ENCODE measurements at places on chromosomes 16 and 17.

DNA sequence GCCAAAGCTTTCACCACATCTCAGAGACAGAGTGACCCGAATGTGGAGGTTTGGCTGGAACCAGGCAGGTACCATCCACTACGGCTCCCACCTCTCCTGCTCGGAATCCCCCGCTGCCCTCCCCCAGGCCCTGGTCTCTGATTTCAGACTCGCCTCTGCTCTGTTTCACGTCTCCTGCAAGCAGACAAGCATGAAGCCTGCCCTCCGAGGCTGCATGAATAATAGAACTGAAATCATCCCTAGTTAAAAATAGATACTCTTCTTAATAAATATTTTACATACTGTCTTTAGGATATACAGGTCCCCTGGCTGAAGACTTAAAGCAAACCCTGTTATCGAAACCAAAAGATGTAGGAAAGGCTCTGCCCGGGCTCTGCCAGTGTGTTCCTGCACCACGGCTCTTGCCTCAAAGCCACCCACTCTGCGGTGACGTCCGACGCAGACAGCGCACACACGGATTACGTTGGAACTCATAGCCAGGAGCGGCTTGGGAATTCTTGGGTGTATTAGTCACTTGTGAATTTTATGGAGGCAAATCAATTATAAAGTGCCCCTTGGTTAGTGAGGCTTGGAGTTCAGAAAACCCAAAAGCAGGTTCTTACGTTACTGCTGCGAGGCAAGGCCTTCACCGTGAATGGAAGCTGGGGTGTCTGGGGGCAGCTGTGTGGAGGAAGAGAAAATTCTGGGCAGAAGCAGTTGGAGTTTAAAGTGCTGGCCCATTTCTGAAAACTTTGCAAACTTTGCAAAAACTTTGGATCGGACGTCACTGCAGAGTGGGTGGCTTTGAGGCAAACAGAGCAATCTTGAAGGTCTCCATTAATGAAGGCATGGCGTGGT lies 25.6 kb upstream of the NPTX1 start:
- no peak for DNase-seq

DNA sequence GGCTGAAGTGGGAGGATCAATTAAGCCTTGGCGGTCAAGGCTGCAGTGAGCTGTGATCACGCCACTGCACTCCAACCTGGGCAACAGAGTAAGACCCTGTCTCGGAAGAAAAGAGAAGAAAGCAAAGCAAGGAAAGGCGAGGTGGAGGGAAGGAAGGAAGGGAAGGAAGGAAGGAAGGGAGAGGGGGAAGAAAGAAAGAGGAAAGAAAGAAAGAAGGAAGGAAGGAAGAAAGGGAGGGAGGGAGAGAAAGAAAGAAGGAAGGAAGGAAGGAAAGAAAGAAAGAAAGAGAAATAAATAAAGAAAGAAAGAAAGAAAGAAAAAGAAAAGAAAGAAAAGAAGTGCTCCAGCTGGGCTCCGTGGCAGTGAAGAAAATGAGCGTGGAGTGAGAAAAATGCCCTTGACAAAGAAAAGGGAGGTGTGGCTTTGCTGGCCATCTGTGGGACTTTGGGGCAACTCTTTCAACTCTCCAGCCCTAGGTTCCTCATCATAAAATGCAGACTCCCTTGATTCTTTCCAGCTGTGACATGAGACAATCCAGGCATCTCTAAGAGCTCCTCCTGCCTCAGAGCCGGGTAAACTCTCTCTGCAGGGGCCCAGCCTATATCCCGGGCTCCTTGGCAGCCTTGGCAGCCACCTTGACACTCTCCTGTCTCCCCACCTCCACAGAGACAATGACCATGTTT lies 2.4 kb downstream of the GSDMA start:
- DNase-seq, result no peak

DNA sequence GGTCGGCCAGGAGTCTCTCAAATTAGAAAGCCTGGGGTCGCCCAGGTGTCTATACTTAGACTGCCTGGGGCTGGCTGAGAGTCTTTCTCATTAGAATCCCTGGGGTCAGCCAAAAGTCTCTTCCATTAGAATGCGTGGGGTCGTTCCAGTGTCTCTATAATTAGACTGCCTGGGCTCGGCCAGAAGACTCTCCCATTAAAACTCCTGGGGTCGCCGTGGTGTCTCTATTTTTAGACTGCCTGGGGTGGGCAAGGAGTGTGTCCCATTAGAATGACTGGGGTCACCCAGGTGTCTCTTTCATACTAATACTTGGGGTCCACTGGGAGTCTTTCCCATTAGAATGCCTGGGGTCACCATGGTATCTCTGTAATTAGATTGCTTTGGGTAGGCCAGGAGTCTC lies 2227.7 kb downstream of the TP53TG3F start:
- no peak for DNase-seq

DNA sequence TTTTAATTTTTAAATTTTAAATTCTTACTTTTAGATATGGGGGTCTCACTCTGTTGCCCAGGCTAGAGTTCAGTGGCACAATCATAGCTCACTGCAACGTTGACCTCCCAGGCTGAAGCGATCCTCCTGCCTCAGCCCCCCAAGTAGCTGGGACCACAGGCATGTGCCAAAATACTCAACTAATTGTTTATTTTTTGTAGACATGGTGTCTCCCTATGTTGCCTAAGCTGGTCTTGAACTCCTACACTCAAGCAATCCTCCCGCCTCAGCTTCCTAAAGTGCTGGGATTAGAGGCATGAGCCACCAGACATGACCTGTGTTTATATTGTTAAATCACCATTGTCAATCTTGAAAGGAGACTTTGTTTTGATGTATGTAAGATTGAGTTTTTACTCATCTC lies 332.2 kb downstream of the WWOX start:
- no peak for DNase-seq

DNA sequence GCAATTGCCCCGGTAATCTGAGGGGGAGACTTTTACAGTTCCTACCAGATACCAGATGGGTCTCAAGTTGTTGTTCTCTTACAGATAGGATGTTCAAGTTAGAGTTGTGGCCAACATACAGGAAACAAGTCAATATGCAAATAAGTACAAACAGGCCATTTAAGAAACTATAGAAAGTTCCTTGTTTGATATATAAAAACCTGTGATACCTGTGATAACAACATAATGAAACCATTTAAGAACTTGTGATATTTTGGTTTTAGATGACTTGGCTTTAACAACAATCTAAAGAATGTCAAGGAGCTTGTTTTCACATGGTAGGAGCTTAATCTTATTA lies 16.8 kb downstream of the CDR2 start:
- no peak for DNase-seq

DNA sequence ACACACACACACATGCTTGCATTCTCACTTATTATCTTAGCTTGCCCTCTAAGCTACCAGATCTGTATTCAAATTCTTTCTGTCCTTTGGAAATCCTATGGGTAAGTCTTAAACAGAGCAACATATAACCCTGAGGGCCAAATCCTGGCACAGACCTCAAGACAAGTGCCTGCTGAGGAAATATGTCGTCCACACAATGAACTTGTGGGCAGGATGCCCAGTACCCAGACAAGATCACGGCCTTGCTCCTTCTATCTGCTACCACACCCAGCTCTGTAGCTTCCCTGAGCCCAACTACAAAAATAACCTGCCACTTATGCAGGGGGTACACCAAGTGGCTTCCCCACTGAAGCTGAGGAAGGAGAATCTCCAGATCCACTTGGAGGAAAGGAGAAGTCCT lies 37.3 kb upstream of the FA2H start:
- no peak for DNase-seq

Measured in activated CD4-positive, alpha-beta T cell treated with anti-CD3 and anti-CD28 coated beads, Interleukin-2, amount 50 U/mL, for 4 hours (primary cell).